ENCODE measurements at places on chromosomes 2 and 18.

GRCh38 chr18:13545955-13546354 is 180.4 kb downstream of the FAM210A start:
- no peak for DNase-seq

- peak; percentile 67 for DNase-seq
Measured at GRCh38 chr2:95074663-95075439, 46.8 kb downstream of the MRPS5 start.

DNA sequence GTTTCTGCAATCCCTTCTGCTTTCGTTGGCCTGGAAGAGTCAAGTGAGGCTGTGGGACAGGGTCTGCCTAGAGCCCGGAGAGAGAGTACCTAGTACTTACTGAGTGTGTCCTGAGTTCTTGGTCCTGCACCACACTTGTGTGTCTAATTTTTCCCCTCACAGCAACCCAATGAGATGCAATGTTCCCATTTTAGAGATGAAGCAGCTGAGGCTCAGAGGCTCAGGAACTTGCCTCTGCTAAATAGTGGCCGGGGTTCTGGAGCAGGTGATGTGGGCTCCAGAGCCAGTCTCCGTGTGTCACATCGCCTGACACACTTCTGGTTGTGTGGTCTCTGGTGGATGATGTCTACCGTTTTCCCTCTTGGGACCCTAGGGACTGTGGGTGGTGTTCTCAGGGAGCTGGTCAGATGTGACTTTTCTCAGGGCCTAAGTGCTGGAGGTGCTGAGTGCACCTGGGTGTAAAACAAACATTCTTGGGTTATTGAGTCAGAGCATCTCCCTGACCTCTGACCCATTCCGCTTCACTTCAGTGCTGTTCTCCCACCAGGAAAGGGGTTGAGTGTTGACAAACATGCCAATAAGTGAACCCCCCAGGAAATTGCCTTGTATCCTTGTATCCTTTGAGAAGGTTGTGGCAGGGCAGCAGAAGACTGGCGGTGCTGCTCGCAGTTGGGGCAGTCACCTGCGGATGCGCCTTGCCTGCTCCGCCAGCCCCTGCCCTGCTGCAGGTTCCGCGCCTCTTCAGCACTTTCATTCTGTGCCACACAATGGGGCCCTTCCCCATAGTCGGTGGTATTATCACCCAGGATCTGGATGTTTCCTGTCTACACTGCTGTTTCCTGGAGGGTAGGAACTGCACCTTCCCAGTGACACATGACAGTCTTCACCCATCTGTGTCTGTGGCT is 32.1 kb downstream of the HK2 start:
- DNase-seq, result no peak

GRCh38 chr2:223896833-223897311 is 48.3 kb downstream of the WDFY1 start:
- DNase-seq, result no peak

- no peak for DNase-seq
Measured at GRCh38 chr2:235384624-235385023, 109.2 kb upstream of the AGAP1 start.

- DNase-seq, result no peak
Measured at GRCh38 chr2:239386872-239387445, 13.9 kb downstream of the HDAC4 start.

- no peak for DNase-seq
Measured at GRCh38 chr2:99150706-99151105, 4.0 kb downstream of the TSGA10 start.

DNA sequence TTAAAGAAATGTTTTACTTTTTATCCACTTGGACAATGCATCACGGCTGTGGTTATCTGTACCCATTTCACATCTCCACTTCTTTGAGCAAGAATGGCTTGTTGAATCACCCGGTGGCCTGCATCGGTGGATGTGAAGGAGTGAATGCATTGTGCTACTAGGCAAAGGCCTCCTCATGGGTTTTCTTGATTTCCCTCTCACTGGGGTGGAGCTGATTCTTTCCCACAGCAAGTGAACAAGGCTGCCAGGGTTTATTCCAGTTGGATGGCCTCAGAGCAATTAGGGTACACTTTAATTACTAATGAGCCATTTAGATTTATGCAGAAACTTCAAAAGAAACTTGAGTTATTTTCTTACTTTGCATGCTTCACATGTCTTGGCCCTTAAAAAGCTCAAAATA is 387.1 kb downstream of the RND3 start:
- no peak for DNase-seq

GRCh38 chr2:235134420-235134819 is 182.6 kb downstream of the SH3BP4 start:
- no peak for DNase-seq

- DNase-seq, result no peak
Measured at GRCh38 chr2:144780983-144781382, 261.1 kb upstream of the ZEB2 start.

Data from activated naive CD8-positive, alpha-beta T cell treated with anti-CD3 and anti-CD28 coated beads, Interleukin-2, amount 50 U/mL, for 24 hours (primary cell).